ENCODE measurements at places on chromosomes 7 and 10.

DNA sequence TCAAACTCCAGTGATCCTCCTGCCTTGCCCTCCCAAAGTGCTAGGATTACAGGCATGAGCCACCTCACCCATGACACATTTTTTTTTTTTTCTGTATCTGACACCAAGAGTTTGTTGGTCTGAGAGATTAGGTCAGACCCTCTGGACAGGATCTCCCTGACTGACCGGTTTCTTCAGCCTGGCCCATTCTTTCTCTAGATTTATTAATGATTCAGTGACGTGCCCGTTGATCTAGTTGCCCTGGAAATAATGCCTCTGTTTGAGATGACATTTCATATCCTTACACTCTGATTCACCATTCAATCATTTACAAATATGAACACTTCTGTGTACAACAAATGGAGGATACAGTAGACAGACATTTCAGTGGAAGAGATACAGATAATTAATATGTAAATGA is 1.4 kb upstream of the ZNF212 start:
- DNase-seq: no peak

DNA sequence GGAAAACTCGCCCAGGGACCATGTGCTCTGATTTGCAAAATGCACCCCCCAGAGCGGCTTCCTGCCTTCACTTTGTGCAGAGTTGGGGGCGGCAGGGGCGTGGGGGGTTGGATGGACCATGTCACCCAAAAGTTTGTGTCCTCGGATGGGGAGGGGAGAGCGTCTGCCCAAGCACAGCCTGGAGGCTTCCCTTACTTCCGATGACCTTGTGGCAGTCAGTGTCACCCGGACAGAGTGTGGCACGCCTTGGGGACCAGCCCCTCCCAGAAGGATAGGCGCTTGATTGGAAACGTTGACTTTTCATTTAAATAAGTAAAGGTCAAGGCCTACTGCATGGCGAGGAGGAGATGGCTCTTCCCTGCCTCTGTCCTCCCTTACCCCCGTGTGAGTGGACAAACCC is 71.6 kb downstream of the LHPP start:
- no peak for DNase-seq

DNA sequence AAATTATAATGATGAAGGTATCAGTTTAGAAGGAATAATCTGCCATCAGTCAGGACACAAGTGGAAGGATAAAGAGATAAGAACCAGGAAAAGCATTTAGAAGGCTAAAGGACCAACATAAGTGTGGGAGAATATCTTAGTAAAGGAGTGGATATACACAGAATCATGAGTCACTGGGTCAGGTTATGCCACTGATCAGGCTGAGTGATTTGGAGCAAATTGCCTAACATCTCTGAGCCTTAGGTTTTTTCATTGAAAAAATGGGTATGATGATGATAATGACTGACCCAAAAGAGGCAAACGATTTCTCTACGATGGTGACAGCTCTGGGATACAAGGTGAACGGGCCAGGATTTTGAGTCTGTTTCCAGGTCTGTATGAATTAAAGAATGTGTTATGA is 2.8 kb upstream of the CUL1 start:
- no peak for DNase-seq

DNA sequence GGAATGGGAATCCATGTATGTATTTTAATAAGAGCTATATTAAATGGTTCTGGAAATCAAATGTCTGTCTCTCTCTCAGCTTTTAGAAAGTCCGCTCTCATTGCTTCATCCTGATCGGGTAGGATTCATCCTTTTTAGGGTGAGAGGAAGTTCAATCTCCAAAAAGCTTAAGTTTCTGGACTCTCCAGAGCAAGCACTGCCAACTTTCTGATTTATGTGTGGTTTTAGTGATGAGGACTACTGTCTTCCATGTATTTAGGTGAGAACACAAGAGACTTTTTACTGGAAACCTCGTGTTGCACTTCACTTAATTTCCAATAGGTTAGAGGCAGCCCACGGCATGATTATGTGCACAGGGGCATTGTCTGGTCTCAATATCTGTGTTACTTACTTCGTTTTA is 267.9 kb downstream of the SUGCT start:
- no peak for DNase-seq

DNA sequence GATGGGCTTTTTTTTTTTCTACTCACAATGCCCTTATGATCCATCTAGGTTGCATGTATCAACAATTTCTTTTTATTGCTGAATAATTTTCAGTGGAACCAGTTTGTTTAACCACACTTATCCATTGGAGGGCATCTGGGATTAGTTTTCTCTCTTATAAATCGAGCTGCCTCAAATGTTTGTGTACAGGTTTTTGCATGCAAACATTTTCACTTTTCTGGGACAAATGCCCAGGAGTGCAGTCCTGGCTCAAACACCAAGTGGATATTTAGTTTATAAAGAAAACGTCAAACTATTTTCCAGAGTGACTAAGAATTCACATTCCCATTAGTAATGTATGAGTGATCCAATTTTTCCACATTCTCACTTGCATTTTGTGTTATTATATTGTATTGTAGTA is 313.4 kb downstream of the CXCL12 start:
- no peak for DNase-seq

GRCh38 chr10:33235251-33235884 is 99.1 kb downstream of the NRP1 start:
- no peak for DNase-seq

DNA sequence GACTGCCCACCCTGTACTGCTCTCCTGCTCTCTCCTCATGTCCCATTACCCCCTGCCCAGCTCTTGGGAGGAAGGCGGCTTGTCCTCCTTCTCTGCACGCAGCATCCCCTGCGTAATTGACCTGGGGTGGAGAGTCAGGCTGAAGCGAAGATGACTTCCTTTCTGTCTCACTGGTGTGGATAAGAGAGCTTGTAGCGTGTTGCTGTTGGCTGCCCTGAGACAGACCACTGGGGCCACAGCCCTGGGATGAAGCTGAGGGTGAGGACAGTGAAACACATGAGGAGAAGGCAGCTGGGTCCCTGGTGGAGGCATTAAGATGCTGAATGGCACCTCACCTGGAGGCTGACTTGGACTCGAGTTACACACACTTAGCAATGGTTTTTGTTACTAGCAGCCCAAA is 310.3 kb upstream of the ZNF32 start:
- no peak for DNase-seq

DNA sequence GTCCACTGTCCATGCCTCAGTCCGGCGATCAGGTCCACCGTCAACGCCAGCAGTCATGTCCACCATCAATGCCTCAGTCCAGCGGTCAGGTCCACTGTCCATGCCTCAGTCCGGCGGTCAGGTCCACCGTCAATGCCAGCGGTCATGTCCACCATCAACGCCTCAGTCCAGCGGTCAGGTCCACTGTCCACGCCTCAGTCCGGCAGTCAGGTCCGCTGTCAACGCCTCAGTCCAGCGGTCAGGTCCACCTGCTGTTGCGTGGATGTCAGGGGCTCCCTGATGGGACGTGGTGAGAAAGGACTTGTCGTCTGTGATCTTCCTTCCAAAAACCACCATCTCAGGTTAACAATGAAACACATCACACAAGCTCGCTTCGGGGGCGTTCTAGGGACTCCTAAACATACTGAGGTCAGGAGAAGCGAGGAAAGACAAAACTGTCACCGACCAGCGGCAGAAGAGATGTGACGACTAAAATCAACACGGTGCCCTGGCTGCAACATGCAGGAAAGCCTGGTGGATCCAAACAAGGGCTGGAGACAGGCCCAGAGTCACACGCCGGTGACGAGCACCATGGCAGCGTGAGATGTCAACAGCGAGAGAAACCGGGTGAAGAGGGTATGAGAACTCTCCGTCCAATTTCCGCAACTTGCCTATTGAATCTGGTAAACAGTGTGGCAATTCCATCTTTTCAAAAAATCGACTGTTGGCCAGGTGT is 264.2 kb downstream of the MAD1L1 start:
- no peak for DNase-seq

GRCh38 chr10:130411496-130412085 is 275.4 kb downstream of the GLRX3 start:
- DNase-seq: no peak

DNA sequence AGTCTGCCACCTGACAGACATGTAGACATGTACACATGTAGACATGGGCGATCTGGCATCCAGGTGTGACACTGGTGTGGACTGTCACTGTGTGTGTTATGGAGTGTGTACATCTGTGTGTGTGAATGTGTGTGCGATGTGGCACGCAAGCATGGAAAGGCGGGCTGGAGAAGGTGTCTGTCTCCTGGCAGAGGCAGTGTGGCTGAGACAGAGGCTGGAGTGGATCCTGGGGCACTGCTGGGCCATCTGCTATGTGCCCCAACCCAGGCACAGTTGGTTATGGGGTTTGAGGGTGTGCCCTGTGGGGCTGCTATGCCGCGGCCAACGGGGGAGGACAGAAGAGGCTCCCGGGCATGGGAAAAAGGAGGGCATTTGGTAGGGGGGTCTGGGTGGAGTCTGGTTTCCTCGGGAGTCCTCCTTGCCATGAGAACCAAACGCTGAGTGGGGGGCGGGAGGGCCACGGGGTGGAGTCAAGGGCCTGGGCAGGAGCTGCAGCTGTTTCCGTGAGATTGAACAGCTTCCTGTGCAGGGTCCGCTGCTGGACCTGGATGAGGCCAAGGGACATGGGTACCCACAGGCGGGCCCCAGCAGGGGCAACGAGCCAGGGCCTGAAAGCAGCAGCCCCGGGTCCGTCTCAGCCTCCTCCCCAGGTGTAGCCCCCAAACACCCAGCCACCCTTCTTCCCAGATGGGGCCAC is 1.3 kb downstream of the ELN start:
- no peak for DNase-seq

DNA sequence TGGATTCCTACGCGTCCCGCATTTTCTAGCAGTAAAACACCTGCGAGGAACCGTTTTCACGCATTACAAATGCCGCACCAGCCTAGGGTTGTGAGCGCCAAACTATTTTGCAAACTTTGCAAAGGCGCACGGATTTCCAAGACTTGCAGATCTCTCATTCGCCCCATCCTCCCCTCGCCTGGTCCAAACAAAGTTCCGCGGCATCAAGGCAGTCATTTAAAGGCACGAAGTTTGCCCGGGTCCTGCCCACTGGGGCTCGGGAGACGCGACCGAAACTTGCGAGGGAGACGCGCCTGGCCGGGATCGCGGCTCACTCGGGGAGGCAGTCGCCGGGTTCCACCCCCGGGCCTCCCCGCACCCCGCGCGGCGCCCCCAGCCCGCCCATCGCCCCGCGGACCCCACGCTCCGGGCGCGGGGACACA is 613 bp downstream of the USP6NL start:
- peak; percentile 13 for DNase-seq

DNA sequence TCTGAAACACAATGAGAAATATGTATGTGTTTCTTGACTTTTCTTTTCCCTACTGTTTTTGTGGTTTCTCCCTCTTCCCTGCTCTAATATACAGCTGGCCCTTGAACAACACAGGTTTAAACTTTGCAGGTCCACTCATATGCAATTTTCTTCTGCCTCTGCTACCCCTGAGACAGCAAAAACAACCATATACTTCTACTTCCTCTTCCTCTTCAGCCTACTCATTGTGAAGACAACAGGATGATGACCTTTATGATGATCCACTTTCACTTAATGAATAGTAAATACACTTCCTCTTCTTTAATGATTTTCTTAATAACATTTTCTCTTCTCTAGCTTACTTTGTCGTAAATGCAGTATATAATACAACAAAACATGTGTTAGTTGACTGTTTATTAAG is 35.0 kb upstream of the DGKB start:
- no peak for DNase-seq

DNA sequence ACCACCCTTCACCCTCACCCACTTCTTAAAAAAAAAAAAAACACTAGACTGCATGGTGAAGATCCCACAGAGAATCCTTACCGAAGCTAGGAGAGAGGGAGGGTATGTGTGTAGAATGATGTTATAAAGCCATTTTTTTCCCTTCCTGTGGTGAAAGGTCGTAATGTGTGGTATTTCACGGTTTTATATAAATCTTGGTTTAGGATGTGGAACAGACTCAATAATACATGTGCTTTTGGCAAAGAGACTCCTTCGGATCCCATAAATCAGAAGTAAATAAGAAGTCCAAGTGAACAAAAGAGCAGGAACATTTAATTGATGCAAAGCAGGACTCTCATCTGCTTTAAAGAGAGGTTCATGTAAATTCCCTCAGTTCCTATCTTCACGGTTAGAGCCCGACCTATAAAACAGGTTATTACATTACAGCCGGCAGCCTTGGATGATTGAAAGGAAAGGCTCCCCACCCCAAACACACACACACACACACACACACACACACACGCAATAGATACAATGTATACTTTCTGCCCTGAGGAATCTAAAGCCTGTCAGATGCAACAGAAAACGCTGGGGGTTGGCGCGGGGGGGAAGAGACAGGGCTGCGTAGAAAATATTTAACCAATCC is 8.8 kb downstream of the DLX5 start:
- DNase-seq: no peak

- no peak for DNase-seq
These were observed 11.1 kb downstream of the DPY19L1 start for GRCh38 chr7:35026150-35026549.

GRCh38 chr7:150781103-150781502 is 19.1 kb downstream of the TMEM176B start:
- no peak for DNase-seq

DNA sequence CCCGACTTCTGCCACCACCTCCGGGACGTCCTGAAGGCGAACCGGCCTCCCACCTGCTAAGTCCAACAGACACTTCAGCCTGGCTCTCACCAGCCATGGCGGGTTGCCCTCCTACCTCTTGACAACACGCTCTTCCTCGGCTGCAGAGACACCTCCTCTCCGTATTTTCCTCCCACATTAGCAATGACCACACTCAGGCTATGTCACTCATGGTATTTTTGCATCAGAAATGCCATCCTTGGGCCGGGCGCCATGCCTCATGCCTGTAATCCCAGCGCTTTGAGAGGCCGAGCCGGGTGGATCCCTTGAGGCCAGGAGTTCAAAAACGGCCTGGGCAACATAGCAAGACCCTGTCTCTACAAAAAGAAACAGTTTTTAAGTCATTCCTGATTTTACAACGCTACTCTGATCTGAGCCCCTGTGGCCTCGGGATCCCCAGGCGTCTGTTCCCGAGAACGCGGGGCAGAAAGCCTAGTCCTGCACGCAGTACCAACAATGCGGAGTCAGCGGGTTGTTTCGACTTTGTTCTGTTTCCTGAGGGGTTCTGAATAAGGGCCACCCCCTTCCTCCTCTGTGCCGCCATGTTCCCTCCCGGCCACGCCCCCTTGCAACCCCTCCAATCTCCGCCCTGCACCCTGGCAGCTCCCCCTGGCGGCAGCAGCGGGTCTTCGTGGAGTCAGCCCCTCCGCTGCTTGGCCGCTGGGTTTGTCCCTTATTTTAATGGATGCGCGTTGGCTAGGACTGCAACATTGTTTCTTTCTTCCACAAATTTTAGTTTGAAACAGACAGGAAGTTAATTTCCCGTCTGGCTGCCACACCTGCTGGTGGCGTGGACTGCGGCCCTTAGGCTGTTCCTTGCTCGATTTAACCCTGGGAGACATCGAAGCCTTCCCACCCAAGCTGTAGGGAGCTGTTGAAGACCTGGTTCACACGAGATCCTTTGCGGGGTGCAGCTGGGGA is 9.7 kb upstream of the ZFAND2A start:
- peak; percentile 94 for DNase-seq

DNA sequence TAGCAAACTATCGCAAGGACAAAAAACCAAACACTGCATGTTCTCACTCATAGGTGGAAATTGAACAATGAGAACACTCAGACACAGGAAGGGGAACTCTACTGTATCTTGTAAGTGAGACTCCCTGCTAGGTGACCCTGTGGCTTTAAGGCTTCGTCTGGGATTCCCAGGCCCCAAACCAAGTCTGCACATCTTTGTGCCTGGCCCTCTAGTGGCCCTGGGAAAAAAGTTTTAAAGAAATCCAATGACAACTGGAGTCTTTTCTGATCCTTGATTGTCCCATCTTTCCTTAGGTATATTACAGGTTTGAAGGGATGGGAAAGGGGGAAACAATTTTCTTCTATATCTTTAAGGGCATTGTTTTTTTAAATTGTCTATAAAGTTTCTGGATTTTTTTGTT is 10.6 kb upstream of the LIPM start:
- DNase-seq: no peak
